ENCODE measurements at places on chromosomes 3 and 15. TPM values are rescaled to one million over a fixed set of nuclear protein-coding genes. Genes with fewer than 3 reads are reported as not detected.
A peak's percentile ranks its signal among the peaks of the same experiment; 100 is the strongest.

- no peak for DNase-seq
These were observed 35.9 kb downstream of the ATP2C1 start for GRCh38 chr3:130929804-130930203.

DNA sequence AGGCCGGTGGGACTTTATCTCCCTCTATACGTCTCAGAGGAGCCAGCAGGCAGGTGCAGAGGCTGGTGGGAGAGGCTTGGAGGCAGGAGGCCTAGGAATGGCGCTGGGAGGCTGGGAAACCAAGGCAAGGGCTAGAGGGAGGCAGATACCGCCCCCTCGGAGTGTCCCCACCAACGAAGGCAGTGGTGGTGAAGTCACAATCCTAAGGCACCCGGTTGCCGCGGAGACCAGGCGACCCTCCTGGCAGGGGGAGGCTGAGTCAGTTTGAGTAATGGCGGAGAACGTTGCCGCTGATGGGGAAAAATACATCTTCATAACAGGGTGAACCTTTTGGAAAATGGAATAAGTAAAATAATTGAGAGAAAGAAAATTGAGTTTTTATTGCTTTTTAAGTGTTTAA is 29.9 kb upstream of the CACNA2D2 start:
- no peak for DNase-seq

DNA sequence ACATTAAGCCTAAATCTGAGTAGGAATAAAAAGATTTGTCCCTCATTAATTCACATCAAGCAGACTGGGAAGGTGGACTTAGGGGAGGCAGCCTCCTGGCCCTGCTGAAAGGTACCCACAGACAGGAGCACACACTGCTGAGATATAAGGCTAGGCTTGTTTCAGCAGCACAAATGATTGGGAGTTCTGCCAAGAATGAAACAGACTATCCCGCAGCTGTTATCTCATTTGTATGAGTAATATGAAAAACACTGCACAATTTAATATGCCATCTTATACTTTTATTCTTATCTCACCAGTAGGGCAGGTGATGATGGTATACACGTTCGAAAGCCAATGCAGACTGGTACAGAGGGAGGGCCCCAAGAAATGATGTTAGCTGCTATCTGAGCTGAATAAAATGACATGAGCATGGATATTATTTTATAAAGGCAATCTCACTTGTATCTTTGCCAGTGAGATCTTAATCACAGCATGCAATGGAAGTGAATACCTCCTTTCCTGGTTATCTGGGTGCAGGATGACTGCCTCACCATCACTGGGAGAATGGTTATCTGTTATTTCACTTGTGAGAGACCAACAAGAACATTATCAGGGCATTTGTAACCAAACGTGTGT is 258.7 kb upstream of the PPP2R3A start:
- no peak for DNase-seq

DNA sequence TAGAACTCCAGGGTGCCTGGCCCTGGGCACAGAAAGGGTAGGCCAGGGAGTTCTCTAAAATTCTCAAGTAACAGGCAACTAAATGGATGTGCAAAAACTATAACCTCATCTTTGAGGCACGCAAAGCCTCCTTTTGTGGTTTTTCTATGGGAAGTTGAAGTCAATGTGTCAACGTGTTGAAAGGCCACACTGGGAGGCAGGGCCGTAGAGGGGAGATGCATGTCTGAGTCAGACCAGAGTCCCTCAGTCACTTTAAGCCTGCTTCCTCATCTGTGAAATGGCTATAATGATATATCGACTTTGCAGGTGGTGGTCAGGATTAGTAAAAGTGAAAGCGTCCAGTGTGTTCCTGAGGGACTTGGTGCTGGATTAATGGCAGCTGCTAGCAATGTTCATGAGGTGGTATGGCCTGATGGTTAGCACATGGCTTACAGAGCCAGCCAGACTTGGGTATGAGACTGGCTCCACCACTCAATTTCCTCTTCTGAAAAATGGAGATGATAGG is 17.0 kb downstream of the TGM5 start:
- no peak for DNase-seq

GRCh38 chr3:186094271-186094670 is 14.6 kb downstream of the ETV5 start:
- no peak for DNase-seq

- DNase-seq, result no peak
These were observed 6.5 kb upstream of the CLDN16 start for GRCh38 chr3:190381441-190381840.

- no peak for DNase-seq
These were observed 126.9 kb downstream of the CCNL1 start for GRCh38 chr3:157033001-157033400.

GRCh38 chr15:30923429-30923828 is 19.7 kb downstream of the FAN1 start:
- no peak for DNase-seq

DNA sequence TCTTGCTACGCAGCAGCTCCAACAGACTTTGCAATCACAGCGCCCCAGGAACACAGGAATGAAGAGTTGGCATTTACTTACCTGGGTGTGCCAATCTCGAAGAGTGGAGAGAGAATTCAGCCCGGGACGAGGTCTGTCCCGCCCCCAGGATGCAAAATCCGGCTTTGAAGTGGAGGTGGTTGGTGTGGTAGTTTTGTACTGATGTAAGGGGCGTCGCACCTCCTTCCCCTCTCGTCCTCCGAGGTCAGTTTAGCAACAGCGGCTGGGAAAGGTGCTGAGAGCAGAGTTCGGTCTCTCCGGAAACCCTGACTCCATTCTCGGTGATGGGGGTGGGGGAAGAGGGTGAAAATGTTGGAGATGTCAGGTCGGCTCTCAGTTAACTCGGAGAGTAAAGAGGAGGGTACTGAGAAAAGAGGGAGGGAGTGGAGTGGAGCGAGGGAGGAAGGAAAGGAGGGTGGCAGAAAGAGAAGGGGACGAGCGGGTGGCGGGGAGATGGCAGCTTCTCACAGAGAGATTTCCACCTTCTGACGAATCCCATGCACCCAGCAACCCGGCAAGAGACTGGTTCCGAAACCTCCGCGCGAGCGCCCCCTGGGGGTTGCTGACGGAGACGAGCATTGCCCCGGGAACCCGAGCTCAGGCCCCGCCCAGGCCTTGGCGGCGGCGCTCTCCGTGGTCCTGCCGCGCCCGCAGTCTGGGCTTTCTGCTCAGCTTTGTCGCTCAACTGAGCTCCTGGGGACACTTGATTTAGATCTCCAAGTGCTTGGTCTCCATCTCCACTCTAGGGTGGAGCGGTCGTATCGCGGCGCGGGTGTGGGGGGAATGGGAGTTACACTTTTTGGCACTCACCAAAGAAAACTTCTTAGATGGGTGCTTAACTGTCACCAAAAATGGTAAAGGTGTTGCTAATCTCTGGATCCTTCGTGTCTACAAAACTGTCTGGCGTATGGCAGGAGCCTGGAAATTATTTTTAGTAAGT is at the start of gene CPNE4:
Gene CPNE4, minus strand, starts transcription at position 529 of the 979 bp plus-strand sequence.
- peak; percentile 54 for DNase-seq

DNA sequence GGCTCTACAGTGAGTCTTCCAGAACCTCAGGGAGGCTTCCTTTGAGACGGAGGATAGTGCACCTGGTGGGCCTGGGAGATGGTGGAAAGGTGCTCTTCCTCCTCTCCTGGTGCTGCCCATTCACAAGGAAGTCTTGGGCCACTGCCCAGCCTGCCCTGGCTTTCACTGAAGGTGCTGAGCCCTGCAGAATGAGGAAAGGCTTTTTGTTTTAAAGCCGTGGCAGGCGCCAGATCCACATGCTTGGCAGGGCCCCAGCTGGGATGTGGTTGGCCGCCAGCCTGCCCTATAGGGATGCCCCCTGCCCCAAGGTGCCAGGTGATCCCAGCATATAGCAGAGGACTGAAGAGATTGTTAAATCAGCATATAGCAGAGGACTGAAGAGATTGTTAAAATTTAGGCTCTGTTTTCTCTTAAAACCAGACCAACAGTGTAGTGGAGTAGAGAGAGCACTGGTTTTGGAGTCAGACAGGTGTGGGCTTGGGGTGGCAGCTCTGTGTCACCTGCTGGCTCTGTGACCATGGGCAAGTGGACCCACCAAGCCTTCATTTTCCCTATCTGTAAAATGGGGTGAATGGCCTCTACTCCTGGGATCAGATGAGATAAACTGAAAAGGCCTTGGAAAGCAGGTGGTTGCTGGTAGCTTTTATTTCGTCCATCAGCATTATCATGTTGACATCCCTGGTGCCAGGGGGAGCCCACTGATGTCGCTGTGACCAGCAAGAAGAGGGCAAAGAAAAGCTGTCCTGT is 53.3 kb downstream of the SLC6A6 start:
- no peak for DNase-seq

- no peak for DNase-seq
These were observed 181.9 kb downstream of the EPHB1 start for GRCh38 chr3:134976948-134977347.

DNA sequence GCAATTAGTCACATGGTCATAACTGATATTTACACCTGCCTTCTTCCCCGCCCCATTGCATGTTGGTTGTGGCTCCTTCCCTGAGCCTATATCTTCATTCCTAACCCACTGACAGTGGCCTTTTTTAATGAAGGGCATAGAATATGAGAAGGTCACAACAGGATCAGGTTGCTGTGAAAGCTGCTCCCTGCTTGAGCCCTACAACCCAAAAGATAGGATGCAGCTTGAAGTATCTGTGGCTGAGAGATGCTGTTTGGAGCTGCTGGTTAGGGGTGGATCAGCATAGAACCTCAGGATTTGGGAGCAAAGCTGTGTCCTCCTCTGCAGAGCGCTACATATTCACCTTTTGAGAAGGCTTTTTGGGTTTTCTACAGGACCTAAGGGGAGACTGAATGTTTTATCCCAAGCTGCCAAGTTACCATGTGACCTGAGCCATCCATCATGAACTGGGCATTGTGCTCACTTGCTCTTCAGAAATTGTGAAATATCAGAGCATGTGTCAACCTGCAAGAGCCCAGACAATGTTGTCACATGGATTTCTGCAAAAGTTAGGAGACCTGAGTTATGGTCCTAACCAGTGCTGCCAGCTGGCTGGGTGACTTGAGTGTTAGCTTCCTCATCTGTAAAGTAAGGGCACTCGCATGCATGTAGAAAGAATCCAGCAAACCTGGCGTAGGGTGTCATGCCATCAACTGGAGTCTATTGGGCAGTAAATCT is 49.8 kb upstream of the ARL8B start:
- no peak for DNase-seq

- DNase-seq, result no peak
These were observed 584.4 kb upstream of the TBL1XR1 start for GRCh38 chr3:177781686-177782161.

GRCh38 chr15:37594417-37594816 is 340.0 kb upstream of the TMCO5A start:
- DNase-seq, result no peak

DNA sequence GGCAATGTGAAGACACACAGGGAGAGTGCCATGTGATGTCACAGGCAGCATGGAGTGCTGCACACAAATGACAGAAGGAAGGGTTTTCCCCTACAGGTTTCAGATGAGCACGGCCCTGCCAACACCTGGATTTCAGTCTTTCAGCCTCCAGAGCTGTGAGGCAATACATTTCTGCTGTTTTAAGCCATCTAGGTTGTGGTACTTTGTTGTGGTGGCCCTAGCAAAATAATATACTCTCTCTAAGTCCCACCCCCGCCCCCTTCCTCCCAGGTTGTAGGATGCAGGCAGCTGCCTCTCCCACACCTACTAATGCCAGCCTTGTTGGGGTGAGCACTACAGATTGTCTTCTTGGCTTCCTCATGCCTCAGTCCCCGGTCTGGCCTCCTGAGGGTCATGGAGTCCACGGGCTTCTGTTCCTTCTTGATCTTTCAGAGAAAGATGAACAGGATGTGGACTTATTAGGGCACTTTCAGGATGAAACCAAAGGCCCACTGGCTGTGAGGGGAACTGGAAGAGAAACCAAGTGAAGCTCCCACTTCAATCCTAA is 180.0 kb downstream of the CD47 start:
- peak; percentile 1 for DNase-seq

GRCh38 chr3:39753391-39753790 is 56.0 kb upstream of the MYRIP start:
- no peak for DNase-seq

GRCh38 chr3:8777201-8777977 is 8.0 kb upstream of the OXTR start:
- DNase-seq, result no peak

DNA sequence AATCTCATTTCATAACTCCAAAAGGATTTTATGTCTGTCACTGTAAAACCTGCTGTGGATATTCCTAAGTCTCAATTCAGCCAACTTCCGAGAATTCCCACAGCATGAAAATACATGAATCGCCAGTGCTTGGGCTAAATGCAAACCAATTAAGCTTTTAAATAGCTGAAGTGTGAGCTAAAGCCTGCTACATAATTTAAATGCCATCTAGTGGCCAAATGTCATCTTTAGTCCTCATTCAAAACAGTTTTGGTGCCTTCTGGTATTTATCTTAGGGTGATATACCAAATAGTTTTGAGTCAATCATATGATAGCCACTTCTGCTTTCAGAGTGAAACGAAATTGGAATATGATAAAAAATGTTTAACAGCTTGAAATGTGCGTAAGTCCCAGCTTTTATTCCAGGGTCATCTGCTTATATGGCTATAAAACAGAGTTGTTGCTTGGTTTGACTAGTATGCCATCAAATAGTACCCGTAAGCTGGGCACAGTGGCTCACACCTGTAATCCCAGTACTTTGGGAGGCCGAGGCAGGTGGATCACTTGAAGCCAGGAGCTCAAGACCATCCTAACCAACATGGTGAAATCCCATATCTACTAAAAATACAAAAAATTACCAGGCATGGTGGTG is 41.8 kb upstream of the CCNL1 start:
- peak; percentile 15 for DNase-seq

DNA sequence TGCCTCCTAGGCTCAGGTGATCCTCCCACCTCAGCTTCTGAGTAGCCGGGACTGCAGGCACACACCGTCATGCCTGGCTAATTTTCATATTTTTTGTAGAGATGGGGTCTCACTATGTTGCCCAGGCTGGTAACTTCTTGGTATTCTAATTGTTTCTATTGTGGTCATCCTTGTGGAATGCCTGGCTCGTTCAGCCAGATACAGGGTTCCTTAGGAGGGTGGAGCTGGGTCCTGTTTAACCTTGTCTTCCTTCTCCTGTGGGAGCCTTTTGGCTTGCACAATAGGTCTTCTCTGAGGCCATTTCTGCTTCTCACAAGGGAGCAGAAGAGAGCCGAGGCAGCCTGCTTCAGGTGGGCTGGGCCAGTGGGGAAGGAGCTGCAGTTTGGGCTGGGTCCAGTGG is 15.7 kb downstream of the PLEKHO2 start:
- DNase-seq, result no peak

DNA sequence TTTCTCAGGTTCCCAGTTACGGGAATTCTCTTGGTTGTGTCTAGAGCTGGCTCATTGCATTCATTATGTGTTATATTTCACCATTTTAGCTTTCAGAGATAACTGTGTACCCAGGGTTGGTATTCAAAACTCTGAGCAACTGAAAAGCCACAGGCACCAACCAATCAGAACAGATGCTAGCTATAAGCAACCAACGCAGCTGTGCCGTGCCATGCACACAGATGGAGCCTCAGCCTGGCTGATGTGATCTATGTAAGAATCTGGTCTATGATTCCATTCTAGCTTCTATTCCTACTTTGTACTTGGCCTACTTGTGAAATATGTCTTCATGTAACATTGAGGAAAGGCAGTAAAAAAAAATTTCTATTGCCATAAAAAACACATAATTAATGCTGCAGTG is 95.0 kb upstream of the CCDC80 start:
- no peak for DNase-seq

The GMPPB gene
- 56.4 TPM for total RNA-seq

The SHC4 gene
- total RNA-seq, result not detected

The CLDN18 gene
- not detected for total RNA-seq

The CDCP1 gene
- total RNA-seq, result 0.81 TPM
